ENCODE measurements at places on chromosomes 5 and 9. TPM values are rescaled to one million over a fixed set of nuclear protein-coding genes. Genes with fewer than 3 reads are reported as not detected.

DNA sequence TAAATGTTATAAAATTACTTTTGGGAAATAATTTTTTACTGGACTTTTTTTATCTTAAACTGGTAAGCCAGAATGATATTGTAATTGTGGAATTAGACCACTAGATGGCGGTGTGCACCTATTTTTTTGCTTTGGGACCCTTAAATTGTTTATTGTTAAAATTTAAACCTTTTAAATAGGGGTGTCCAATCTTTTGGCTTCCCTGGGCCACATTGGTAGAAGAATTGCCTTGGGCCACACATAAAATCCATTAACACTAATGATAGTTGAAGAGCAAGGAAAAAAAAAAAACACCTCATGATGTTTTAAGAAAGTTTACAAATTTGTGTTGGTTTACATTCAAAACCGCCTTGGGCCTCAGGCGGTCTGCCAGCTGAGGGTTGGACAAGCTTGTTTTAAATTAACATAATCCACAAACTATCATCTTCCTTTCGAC is 28.4 kb upstream of the GADD45G start:
- peaks cover 4% of the 10 kb centered on the region for H3K36me3 ChIP-seq
- no peak overlapping the region for H3K4me3 ChIP-seq
- no peaks in the 10 kb centered on the region for H3K4me1 ChIP-seq
- H3K27ac ChIP-seq = no peak overlapping the region
- no peak for DNase-seq
- peaks cover 5% of the 10 kb centered on the region for H3K27me3 ChIP-seq

- no peaks in the 10 kb centered on the region for H3K27me3 ChIP-seq
- no peak overlapping the region for H3K4me3 ChIP-seq
- peak overlapping the region; percentile 3 for H3K27ac ChIP-seq
- DNase-seq = no peak
- H3K36me3 ChIP-seq = no peaks in the 10 kb centered on the region
Observed at GRCh38 chr9:37582548-37583157, 6.5 kb upstream of the FBXO10 start.

DNA sequence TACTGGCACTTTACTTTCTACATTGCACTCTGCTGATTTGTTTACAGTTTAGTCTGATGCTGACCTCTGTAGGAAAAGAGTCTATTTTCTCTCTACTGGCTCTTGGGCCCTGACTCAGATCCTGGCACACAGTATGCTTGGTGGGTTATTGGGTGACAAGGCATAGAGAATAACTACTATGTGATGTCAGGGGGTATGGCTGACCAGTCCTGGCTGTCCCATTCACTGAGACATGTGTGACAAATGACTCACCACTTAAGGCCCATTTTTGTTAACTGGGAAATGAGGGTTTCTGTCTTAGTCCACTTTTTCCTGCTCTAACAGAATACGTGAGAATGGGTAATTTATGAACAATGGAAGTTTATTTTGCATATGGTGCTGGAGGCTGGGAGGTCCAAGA is 66.4 kb downstream of the DAPK1 start:
- peaks cover 44% of the 10 kb centered on the region for H3K4me1 ChIP-seq
- H3K36me3 ChIP-seq = no peaks in the 10 kb centered on the region
- peaks cover 8% of the 10 kb centered on the region for H3K27me3 ChIP-seq
- DNase-seq = no peak

DNA sequence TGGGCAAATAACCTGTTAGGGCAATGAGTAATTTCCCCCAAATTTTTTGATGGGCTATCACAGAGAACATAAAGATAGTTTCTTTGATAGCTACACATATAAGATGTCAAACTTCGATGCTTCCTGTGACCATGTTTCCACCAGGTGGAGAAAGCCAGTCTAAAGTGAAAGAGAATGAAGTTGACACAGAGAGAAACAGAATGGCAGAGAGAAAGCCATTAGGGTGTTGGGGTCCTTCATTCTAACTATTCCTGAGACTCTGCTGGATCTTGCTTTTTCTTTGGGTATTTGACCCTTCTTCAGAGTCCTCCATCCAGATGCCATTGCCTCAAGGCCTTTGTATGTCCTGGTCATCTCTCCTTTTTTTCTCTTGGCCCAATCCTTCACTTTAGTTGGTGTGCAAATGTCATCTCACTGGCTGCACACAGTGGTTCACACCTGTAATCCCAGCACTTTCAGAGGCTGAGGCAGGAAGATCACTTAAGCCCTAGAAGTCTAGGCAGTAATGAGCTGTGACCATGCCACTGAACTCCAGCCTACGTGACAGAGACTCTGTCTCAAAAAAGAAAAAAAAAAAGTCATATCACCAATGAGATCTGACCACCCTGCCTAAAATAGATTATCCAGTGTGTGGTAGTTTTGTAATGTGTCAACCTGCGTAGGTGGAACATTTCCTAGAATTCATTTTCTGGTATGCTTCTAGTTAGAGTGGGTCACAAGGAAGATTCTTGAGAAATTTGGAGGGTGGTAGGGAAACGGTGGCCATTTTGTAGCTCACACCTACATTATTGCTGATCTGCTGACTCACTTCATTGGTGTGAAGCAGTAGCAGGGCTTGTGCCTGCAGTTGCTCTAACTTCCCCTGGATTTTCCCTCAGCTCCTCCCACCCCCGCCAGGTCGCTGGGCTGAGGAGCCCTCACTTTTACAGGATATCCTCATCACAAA is 20.8 kb upstream of the KIF2A start:
- DNase-seq = no peak
- no peak overlapping the region for H3K27ac ChIP-seq
- no peaks in the 10 kb centered on the region for H3K36me3 ChIP-seq
- no peaks in the 10 kb centered on the region for H3K27me3 ChIP-seq
- no peak overlapping the region for H3K4me3 ChIP-seq

DNA sequence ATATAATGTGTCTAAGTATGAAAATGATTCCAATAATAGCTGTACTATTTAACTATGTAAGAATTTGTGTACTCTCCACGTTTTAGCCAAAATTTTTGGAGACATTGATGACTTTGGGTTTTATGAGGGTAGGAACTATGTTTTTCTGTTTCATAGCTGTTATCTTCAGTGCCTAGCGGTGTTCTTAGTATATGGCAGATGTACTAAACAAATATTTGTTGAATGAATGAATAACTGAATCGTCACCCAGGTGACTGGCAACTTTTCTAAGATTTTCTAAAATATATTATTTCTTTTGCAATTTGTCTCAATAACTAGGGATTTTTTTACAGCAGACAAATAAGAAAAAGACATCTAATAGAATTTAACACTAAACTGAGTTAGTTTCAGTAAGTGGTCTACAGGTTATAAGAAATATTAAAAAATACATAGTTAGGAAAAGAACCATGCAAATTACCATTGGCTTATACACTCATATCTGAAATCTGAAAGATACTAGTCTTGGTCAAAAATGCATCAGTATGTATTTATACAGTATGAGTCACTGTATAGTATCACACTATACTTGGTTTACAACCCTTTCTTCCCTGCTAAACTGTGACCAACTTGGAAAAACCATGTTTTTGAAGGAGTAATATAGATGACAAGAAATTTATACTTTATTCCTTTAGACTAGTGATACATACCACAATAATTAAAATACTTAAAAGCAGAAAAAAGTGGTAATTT is 10.5 kb upstream of the ERCC6L2 start:
- H3K4me3 ChIP-seq = no peak overlapping the region
- DNase-seq = no peak
- H3K36me3 ChIP-seq = peaks cover 19% of the 10 kb centered on the region
- H3K27ac ChIP-seq = no peak overlapping the region
- H3K4me1 ChIP-seq = no peaks in the 10 kb centered on the region

GRCh38 chr5:58241389-58241788 is 218.5 kb downstream of the PLK2 start:
- H3K27ac ChIP-seq = no peak overlapping the region
- no peak overlapping the region for H3K4me3 ChIP-seq
- no peak for DNase-seq

PCDHB14 gene
- 16.5 TPM for total RNA-seq

ACTBL2 gene
- total RNA-seq = not detected

MEF2C gene
- total RNA-seq = 24.1 TPM

Measured in glutamatergic neuron (in vitro differentiated cells).